ENCODE measurements at places on chromosomes 12 and 14.

GRCh38 chr12:12646483-12647072 lies 34.9 kb downstream of the CREBL2 start:
- no peak for DNase-seq

- no peak for DNase-seq
Measured at GRCh38 chr14:22210906-22211305, 378.1 kb downstream of the DAD1 start.

DNA sequence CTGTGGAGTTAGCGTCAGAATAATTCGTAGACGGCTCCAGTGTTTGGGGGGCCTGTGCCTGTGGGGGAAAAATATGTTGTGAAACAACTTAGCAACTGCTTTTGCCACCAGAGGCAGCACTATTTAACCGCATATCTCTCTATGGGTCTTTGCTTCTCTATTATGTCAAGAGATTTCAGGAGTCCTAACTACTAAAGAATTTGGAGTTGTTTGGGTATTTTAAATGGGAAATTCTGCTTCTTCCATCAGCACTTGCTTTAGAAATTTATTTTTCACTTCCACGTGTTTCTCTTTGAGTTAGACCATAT lies 594 bp upstream of the CLEC14A start:
- DNase-seq, result no peak

DNA sequence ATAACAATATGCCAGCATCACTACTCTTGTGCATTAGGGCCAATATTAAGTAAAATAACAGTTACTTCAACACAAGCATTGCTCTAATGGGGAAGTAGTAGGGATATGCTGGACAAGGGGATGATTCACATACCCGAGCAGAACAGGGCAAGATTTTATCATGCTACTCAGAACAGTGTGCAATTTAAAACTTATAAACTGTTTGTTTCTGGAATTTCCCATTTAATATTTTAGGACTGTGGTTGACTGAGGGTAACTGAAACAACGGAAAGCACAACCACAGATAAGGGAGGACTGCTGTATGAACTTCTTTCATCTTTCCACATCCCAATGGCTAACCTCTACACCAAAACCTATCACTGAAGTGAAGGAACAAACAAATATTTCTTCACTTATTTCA lies 36.8 kb downstream of the SARNP start:
- DNase-seq, result no peak

- no peak for DNase-seq
Measured at GRCh38 chr14:79256380-79256779, 954.9 kb downstream of the DIO2 start.

DNA sequence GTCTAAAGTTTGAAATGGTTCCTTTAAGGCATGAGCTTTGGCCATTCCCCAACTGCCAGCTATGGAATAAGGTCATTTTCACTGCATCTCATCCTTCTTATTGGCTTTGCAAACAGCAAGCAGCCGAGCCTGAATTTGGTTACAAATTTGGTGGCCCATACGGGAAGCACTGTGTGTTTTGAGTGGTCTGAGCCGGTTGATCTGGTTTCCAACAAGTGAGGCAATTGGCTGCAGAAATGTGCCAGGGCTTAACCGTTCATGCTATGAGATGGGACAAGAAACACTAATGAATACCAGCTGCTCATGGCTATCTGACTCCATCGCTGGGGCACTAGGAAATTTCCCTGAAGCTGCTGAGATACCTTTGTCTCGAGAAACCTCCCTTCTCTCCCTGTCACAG lies 9.3 kb downstream of the EDDM3A start:
- DNase-seq, result peak; percentile 63

- DNase-seq, result no peak
Measured at GRCh38 chr12:124436366-124436765, 131.0 kb downstream of the NCOR2 start.

DNA sequence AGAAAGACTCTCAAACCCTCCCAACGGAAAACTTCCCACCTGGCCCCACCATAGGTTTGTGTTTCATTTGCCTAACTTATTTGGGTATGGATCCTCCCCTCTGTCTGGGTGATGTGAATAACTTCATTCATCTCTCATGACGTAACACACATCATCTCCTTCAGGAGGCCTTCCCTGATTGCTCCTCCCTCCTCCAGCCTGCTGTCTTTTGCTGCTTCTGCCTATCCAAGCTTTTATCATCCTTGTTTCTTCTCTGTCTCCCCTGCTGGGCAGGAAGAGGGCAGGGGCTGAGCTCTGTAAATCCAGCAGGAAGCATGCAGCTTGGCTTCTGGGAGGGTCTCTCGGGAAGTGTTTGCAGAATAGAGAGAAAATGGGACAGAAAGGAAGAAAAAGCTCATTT lies 766.0 kb upstream of the TBX3 start:
- no peak for DNase-seq

- no peak for DNase-seq
Measured at GRCh38 chr12:1297206-1297605, 297.2 kb downstream of the FBXL14 start.

GRCh38 chr12:126038434-126038833 lies 973.2 kb downstream of the AACS start:
- no peak for DNase-seq

- no peak for DNase-seq
Measured at GRCh38 chr12:99658671-99659349, 11.3 kb downstream of the GARIN6 start.

GRCh38 chr12:55736780-55737580 lies 5.9 kb upstream of the GDF11 start:
- no peak for DNase-seq

GRCh38 chr12:122166422-122167349 lies 7.3 kb downstream of the IL31 start:
- no peak for DNase-seq

- DNase-seq, result no peak
Measured at GRCh38 chr14:71824816-71825215, 107.4 kb upstream of the RGS6 start.

DNA sequence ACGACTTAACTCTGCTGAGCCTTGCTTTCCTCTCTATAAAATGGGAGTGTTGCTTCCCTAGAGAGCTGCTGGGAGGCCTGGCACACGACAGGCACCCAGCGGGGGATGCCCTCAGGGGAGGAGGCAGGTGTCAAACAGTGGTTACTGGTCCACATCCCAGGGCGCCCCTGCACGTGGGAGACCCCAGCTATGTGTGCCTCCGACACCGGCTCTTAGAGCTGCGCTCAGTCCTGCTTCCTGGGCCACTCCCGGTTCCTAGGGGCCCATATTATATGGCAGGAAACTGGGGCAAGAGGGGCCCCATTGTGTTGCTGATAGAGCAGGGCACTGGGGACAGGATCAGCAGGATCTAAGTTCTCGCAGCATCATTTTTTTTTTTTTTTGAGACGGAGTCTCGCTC lies 47.3 kb downstream of the CHGA start:
- DNase-seq, result no peak

DNA sequence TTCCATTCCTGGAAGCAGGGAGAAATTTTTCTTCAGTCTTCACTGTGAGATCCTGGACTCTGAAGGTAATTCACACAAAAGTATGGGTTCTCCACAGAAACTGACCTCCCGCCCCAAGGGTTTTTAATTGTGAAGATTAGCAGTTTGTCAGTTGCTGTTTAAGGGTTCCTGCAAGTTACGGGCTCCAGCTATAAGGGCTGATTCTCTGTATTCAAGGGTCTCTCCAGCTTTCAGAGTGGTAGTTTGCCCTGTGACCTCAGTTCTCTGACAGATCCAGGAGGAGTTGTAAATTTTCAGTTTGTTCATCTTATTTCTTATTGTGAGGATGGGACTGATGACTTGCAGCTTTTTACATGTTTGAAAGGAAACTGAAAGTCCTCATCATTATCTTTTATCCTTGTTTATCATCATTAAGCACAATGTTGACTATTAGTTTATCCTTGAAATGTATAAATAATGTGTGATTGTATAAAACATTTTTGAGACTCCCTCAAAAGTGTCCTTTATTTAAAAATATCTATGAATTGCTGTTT lies 110.9 kb downstream of the SCAF11 start:
- DNase-seq, result no peak

DNA sequence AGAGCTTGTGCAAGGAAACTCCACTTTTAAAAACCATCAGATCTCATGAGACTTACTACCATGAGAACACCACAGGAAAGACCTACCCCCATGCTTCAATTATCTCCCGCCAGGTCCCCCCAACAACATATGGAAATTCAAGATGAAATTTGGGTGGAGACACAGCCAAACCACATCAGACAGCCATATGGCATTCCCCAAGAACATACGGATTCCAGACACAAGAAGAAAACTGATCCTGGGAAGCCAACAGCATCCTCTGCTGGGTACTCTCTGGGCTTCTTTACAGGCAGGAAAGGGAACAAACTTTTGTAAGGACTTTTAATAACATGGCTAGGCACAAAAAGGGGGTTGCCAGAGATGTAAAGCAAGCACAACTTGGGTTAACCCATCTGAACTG lies 127.2 kb downstream of the TMEM132C start:
- DNase-seq, result no peak

- DNase-seq, result no peak
Measured at GRCh38 chr12:45774508-45775162, 45.1 kb downstream of the ARID2 start.

DNA sequence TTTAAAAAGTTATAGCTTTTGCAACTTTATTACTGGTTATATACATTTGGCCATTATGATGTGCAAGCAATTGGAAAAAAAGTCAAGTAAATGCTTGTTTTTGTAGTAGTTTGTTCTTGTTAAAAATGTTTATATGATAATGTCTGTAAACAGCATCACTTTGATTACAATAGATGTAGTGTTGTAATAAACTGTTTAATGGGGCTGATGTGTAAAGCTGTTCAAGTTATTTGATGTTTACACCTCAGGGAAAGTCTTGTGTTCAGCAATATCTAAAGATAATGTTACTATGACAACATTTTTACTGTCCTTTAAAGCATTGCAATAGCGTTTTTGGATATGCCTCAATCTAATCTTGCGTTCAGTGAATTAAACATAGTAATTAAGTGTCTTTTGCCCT lies 30.4 kb downstream of the CPSF6 start:
- DNase-seq, result no peak

DNA sequence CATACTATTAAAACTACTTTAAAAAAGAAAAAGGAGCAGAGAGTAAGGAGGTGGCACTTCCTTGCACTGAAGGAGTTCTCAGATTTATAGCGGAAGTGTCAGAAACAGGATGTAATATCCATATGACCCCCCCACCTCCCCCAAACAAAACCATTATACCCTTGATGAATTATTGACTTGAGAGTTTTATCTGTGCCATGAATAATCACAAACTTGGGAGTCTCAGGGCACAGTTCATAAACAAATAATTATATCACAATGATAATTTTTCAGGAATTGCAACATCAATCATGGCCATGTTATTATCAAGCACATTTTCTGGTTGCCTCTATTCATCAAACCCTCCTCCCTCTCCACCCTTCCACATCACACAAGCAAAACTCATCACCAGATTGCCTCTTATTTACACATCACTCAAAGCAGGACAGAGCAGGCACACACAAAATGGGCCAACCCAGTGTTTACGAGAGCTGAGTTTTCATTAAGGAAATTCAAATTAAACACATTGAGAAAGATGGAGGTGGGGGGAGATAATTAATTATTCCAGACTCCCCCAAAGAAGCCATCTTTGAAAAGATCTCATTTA lies 141.4 kb downstream of the EGLN3 start:
- DNase-seq, result no peak

GRCh38 chr12:96471368-96472050 lies 17.9 kb upstream of the CFAP54 start:
- no peak for DNase-seq

DNA sequence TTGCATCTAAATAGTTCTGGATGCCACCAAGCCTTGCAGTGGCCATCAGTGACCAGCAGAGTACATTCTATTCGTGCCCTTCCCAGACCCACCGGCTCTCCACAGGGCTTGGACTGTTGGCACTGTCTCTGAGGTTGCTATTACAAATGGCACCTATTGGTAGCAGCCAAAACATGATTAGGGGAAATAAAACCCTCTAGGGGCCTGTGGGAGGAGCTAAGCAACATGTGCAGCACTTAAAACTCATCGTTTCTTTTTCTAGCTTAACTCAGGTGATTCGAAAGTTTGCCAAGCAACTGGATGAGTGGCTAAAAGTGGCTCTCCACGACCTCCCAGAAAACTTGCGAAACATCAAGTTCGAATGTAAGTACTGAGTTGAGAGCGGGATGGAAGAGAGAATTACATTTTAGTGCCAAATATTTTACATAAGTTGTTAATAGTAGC lies 65.4 kb upstream of the RIC8B start:
- DNase-seq, result peak; percentile 71

DNA sequence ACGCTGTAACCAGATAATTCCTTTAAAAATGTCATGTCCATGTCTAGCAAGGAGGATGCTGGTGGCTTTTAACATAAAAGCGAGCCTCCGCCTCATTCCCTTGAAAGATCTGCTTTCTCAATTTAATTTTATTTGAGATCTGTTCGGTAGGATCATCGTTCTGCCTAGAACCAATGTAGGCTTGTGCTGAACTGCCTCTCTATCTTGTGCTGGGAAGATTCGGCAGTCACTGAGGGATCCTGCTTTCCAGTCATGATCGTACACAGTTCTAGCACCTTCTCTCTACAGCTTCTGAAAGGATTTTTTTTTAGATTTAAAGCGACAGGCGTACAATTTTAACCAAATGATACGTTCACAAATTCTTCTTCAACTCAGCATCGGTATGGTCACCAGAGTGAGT lies 54.3 kb downstream of the PEBP1 start:
- DNase-seq, result no peak

GRCh38 chr14:31837031-31837430 lies 240.1 kb upstream of the ARHGAP5 start:
- no peak for DNase-seq

DNA sequence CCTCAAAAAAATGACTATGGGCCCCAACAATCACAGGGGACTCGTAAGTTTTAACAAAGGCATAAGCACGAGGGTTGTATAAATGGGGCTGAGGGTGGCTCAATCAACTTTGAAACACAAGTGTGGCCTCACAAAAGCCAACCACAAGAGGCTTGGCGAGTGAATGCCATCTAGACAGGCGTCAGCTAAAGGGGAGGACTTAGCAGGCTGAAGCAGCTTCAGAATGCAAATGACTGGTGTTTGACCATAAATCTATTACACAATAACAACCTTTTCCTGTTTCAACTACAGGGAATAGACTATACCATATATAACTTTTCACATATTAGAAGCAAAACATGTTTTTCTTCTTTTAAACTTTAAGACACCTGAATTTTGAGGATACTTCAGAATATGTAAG lies 777.9 kb downstream of the FSCB start:
- no peak for DNase-seq

DNA sequence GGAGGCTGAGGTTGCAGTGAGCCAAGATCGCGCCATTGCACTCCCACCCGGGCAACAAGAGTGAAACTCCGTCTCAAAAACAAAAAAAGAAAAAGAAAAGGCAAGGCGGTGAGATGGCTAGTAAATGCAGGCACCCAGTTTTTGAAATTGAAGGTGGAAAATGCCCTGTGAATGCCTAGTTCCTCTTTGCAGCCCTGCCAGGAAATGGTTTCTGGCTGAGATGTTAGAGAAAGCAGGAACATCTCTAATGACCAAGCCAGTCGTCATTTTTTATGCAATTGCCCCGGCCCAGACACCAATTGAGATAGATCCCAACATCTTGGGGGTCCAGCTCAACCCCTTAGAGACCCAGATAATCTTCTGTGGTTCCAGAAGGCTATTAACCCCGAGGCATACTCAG lies 17.0 kb downstream of the SLC8A3 start:
- DNase-seq, result no peak
